ENCODE measurements at places on chromosomes 3 and 15.

- DNase-seq, result no peak
Measured at GRCh38 chr15:73965758-73966113, 26.4 kb downstream of the STOML1 start.

DNA sequence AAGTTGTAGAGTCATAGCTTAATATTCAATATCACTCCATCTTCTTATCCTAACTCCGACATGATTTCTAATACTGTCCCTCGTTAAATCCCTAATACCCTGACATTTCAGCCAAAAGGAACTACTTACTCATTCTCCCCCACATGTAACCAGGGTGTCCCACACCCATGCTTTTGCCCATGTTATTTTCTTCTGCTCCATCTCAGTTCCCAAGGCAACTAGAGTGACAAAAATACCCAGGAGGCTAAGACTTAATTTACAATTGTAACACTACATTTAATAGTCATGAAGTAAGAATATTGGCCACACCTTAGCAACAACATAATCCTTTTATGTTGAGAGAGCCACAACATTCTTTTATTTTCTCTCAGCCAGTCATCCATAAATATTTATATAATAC is 248.5 kb upstream of the TGFBR2 start:
- no peak for DNase-seq

DNA sequence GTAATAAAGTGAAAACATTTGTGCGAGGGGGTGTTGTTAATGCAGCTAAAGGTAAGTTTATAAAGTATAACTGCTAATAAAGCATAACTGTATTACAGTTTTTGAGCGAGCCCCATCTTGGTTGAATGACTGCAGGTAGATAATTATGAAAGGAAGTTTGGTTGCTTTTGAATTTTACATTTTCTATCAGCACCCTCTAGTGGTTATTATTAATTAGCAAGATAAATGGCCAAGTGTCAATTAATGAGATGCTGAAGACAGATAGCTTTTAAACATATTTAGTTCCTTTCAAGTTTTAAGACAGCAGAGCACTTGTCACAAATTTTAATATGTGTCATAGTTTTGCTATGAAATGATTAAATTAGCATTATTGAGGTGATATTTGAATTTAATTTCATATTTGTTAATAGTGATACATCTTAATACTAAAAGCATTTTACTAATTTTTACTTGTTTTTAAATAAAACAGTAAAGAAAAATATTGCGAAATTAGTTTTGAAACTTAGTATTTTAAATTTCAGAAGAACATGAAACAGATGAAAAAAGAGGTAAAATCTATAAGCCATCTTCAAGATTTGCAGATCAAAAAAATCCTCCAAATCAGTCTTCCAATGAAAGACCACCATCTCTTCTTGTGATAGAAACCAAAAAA is 15.1 kb downstream of the U2SURP start:
- DNase-seq, result peak; percentile 81

- no peak for DNase-seq
Measured at GRCh38 chr15:66251065-66251789, 2.3 kb downstream of the MEGF11 start.

GRCh38 chr3:32140943-32141342 is 34.5 kb downstream of the GPD1L start:
- peak; percentile 13 for DNase-seq

- DNase-seq, result no peak
Measured at GRCh38 chr3:9105421-9105820, 142.1 kb upstream of the RAD18 start.

- no peak for DNase-seq
Measured at GRCh38 chr3:189902230-189903186, 218.2 kb downstream of the P3H2 start.

- no peak for DNase-seq
Measured at GRCh38 chr3:69130689-69131088, 8.3 kb upstream of the LMOD3 start.

All from hematopoietic multipotent progenitor cell treated with erythropoietin and hydrocortisone succinate and interleukin-3 and kit ligand, for 15 days (in vitro differentiated cells).